ENCODE measurements at places on chromosomes 12 and 14.

DNA sequence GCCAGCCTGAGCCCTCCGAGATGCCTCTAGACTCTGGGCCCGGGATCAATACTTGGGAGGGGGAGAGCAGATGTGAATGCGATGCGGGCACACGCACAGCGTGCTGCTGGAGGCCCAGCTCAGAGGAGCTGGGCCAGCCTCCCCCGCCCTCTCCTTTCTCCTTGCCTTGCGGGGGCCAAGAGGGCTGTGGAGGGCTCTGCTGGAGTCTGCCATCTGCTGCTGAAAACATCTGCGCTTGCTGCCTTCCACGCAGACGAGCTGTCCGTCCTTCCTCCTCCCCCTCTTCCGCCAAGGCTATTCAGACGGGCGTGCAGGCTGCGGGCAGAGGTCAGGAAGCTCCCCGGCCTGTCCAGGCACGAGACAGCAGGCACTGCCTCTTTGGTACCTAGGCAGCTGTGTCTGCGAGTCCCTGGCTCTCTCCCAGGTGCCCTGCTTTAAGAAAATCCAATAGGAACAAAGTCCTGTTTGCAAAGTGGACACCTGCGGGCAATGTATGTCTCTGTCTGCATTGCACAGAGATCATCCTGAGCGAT lies 75.2 kb downstream of the SPRING1 start:
- H3K27ac ChIP-seq: no peak overlapping the region
- H3K27me3 ChIP-seq: peaks cover 6% of the 10 kb centered on the region
- DNase-seq: no peak

- H3K36me3 ChIP-seq: no peaks in the 10 kb centered on the region
- no peak overlapping the region for H3K4me3 ChIP-seq
- H3K27me3 ChIP-seq: no peaks in the 10 kb centered on the region
- no peaks in the 10 kb centered on the region for H3K4me1 ChIP-seq
- DNase-seq: no peak
Measured at GRCh38 chr14:32375663-32376062, 46.6 kb downstream of the AKAP6 start.

- H3K4me3 ChIP-seq: no peak overlapping the region
- H3K36me3 ChIP-seq: no peaks in the 10 kb centered on the region
- no peaks in the 10 kb centered on the region for H3K27me3 ChIP-seq
- H3K27ac ChIP-seq: no peak overlapping the region
- no peaks in the 10 kb centered on the region for H3K4me1 ChIP-seq
Measured at GRCh38 chr14:99674776-99675381, 9.2 kb upstream of the CYP46A1 start.

- peaks cover 15% of the 10 kb centered on the region for H3K27me3 ChIP-seq
- no peaks in the 10 kb centered on the region for H3K36me3 ChIP-seq
- no peak overlapping the region for H3K27ac ChIP-seq
- H3K4me3 ChIP-seq: no peak overlapping the region
- no peaks in the 10 kb centered on the region for H3K4me1 ChIP-seq
Measured at GRCh38 chr12:5561057-5561456, 129.1 kb downstream of the NTF3 start.

GRCh38 chr14:67387195-67387594 lies 24.8 kb downstream of the PLEK2 start:
- H3K27me3 ChIP-seq: no peaks in the 10 kb centered on the region
- DNase-seq: no peak
- peaks cover 19% of the 10 kb centered on the region for H3K4me1 ChIP-seq
- peaks cover 15% of the 10 kb centered on the region for H3K36me3 ChIP-seq
- no peak overlapping the region for H3K4me3 ChIP-seq

GRCh38 chr14:32512813-32513212 lies 183.7 kb downstream of the AKAP6 start:
- no peaks in the 10 kb centered on the region for H3K36me3 ChIP-seq
- peaks cover 48% of the 10 kb centered on the region for H3K4me1 ChIP-seq
- no peak overlapping the region for H3K27ac ChIP-seq
- H3K4me3 ChIP-seq: no peak overlapping the region
